AG04450 (cell line): ENCODE measurements at places on chromosomes 5 and 9.

DNA sequence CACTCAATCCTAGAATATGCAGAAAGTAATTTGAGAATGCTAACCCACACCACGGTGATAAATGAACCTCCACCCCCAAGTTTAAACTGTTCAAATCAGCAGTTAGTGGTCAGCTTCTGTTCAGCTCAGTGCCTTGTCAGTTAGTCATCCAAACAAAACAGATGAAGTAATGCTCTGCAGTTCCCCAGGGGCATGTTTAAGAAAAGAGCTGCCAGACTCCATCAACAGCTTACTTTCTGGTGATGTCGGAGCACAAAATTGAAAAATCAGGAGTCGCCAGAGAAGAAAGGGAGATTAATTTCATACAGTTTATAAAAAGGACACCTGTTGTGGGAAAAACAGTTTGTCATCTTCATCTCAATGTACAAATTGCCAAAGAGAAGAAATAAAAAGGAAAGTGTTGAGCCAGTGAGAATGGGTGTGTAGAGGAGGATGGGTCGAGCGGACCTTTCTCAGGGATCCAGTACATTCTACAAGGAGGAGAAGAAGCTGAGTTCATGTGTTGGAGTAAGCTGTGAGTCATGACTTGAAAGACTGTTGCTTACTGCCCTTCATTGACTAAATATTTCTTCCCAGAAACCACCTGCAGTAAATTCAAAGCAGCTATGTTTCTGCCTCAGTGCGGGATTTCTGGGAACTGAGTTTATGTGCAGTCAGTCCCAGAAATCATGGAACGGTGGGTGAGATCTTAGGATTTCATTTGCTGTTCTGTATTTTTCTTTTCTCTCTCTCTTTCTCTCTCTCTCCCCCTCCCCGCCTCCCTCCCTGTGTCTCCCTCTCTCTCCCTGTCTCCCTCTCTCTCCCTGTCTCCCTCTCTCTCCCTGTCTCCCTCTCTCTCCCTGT lies 13.7 kb downstream of the TRIO start:
- peak; percentile 96 for DNase-seq

- DNase-seq = peak; percentile 32
Measured at GRCh38 chr5:159316519-159317383, 13.5 kb downstream of the IL12B start.

DNA sequence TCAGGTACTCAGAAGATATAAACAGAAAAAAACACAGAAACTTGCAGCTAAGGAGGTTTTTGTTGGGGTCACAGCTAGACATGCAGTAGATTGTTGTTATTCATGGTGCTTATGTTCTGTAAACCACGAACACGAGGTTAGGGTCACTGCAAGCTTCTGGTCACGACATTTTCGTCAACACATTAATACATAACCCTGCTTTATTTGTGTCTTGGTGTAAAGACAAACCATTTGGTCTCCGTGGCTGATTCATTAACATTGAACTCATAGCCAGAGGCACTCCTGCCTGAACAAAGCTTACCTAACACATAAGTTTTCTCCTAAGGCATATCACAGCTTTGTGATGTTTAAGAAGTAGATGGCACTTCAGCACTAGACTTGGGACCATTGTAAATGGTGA lies 16.9 kb downstream of the TEK start:
- peak; percentile 70 for DNase-seq

DNA sequence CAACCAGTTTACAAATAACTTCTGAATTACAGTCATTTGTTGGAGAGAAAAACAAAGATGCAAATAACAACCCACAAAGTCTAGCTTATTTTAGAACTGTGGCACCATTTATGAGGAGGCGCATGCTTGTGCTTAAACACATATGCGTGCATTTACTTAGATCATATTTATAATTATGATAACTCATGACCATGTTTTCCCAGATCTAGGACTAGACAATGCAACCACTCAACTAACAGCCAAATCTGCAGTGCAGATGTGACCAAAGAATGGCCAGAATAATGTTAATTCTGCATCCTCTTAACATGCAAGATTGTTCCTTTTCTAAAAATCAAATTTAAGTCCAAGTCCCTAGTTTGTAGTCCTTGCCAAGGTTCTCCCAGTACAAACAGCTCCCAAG lies 167.3 kb upstream of the FST start:
- no peak for DNase-seq

GRCh38 chr9:96500696-96501632 lies 51.0 kb downstream of the HABP4 start:
- no peak for DNase-seq

GRCh38 chr5:143874312-143874711 lies 62.4 kb downstream of the HMHB1 start:
- no peak for DNase-seq

GRCh38 chr9:95029288-95029687 lies 288.2 kb downstream of the FANCC start:
- DNase-seq = no peak

GRCh38 chr5:167937635-167937998 lies 353.8 kb upstream of the WWC1 start:
- DNase-seq = no peak

DNA sequence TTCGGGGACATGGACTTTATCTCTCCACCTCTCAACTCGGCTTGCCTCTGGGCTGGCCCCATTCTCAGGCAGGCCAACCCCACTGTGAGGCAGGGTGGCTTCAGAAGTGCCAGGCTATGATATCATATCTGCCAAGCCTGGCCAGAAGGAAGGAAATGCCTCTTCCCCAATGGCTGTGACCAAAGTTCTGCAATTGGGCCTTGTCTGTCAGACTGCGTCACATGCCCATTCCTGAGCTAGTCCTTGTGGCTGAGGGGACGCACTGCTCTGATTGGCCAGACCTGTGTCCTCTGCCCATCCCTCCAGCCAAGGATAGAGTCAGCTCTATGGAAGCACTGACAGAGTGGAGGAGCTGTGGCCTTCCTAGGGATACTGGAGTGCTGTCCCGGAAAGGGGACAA lies 11.9 kb downstream of the SMIM23 start:
- no peak for DNase-seq

GRCh38 chr5:88390096-88390441 lies 121.4 kb upstream of the TMEM161B start:
- DNase-seq = no peak

GRCh38 chr5:143707806-143708205 lies 104.2 kb upstream of the HMHB1 start:
- DNase-seq = no peak

DNA sequence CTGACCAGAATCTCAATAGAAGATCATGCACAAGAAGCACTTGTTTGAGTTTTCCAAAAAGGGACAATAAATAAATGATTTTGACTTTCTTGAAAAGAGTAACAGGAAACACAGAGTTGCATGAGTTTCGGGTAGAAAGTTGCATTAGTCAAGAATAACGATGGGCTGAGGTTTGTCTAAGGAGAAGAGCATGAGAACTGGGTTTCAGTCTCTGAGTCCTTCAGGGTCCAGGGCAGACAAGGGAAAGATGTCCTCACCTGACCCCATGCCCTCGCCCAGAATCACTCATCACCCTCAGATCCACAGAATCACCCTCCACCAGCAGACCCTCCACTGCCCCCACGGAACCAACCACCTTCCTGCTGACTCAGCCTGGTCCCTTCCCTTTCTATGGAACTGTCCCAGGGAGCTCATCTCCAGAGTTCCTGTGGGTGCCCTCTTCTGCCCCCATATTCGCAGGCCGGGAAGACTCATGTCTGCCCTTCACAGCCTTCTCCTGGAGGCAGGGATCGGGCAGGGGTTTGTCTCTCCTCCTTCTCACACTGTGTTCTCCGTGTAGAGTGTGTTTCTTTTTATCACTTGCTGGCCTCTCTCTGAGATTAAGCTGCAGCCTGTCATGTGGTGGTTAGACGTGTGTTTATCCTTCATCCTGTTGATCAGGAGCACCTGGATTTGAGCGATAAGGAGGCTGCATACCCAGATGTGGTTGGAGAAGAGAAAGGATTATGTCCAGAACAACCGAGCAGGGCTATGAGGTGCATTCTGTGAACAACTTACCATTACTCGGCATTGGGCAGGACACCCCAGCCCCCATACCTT lies 442.6 kb downstream of the MAT2B start:
- no peak for DNase-seq

DNA sequence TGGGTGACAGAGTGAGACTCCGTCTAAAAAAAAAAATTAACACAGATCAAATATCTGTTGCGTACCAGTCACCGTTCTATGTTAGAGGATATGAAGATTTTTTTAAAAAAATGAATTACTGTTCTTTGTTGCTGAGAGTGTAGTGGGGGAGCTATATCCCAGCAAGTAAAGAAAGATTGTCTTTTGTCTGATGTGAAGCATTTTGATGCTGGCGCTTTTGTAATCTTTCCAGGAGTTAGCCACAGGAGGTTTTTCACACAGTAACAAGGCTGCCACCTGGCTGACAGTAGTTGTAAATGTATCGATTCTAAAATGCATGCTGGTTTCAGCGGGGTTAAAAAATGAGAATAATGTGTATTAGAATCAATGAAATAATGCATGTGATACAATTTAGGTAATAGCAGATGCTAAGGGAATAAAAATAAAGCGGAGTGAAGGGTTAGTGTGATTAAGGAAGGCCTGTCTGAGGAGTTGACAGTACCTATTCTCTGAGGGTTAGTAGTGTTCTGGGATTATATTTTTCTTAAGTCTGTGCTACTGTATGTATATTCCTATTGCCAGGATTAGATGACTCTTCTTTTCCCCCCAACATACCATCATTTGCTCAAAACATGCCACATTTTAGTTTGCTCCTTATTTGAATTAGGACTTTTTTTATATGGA lies 3.4 kb downstream of the LMNB1 start:
- DNase-seq = no peak
